ENCODE measurements at places on chromosomes 1 and 21.

DNA sequence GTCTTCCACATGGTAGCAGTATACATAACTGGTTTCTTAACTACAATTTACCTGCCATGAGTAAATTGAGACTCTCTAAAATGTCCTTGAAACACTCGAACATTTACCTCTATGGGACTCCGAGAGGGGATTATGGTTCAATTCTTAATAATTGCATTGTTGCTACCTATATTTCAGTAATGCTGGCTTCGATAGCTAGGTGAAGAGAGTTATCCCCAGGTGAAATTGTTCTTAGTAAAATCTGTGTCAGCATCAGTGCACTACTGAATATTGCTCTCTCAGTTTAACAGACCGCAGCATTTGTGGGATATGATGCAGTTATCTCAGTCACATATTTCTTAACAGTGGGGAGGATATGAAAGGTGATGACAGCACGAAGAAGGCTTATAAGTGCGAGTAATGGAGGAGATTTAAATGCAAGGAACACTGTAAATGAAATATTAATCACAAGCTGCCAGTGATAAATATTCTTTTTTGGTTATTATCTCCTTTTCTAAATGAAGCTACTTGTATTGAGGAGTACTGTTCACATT, 801.9 kb downstream of the BRINP3 start:
- no peak for DNase-seq

GRCh38 chr1:147897029-147897752, 5.4 kb upstream of the GJA8 start:
- no peak for DNase-seq

- DNase-seq = peak; percentile 90
Measured at GRCh38 chr1:176656257-176656995, 193.5 kb downstream of the PAPPA2 start.

DNA sequence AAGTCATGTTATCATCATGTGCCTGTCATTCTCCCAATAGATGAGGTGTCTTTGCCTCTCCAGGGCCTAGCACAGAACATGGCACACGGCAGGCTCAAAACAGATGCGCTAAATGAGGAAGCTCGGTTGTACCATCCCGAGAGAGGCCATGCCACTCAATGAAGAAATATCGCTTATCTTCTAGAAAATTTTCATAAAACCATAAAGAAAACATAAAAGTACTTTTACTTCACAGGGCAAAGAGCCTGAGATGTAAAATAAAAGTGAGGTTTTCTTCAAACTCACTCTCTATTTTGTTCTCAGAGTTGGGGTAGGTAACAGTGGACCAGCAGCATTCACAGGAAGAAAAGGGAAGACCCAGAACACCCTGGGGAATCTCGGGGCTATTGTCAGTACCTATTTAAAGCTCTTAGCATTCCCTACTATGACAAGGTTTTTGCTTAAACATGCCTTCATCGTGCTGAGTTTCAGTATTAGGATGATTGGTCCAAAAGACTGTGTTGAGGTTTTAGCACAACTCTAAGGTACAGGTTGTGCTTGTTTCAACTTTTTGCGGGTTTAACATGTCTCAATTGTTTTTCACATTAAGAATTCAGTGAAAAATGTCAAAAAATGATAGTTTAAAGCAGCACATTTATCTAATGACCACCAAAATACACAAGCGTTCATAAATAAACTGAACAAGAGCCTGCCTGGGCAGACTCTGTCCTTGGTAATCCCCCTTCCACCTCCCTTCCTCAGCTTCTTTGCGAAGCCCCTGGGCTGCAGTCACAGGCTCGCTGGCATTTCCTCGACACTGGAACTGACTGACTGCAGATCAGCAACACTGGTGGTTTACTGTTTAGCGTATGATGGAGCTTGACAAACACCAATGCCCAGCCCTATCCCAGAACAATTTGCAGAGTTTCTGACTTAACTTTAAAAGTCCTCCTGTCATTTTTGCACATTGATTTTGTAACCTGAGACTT, 55.6 kb downstream of the COQ8A start:
- DNase-seq = no peak

DNA sequence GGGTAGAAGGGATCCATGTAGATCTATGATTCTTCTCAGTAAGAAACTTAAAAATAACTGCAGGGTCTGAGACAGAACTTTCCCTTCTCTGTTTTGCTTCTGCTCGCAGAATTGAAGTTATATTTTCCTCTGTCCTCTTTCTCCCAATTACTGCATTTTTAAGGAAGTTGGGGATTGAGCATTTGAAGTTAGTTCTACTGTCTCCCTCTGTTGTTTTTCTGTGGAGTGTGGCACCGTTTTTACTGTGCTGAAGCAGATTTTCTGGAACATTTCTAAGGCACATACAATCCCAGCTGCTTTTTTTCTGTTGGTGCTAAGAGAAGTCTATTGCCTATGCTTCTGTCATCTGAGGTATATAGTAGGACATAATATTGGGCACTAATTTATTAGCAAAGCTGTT, 43.3 kb downstream of the RASAL2 start:
- DNase-seq = no peak

- no peak for DNase-seq
Measured at GRCh38 chr21:38956856-38957571, 151.3 kb downstream of the ETS2 start.

GRCh38 chr1:104459886-104460285, 710.2 kb downstream of the AMY1C start:
- DNase-seq = no peak

DNA sequence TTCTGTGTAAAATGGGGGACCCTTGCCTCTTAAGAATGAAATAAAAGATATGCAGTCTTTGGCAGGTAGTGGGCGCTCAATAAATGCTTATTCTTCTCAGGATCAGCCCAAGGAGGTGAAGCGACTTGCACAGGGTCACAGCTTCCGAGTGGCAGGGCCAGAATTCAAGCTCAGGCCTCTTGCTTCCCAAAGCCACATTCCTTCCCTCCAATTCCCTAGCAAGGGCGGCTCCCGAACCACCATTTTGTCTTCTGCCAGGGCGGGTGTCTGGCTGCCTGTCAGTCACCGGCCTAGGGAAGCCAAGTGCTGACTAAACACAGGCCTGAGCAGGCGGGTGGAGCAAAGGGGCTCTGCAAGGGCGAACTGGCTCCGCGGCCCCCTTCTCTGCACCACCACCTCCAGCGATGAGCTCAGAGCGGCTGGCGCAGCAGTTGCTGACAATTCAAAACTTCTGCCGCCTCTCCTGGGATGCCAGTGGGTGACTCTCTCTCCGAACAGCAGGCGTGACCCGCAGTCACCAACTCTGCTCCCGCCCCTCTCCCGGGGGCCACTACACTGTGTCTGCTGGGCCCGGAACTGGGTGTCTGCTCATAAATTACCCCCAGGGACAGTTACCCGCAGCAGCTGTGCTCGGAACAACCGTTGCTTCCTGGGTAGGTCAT, 10.8 kb downstream of the GPR3 start:
- DNase-seq = peak; percentile 69

DNA sequence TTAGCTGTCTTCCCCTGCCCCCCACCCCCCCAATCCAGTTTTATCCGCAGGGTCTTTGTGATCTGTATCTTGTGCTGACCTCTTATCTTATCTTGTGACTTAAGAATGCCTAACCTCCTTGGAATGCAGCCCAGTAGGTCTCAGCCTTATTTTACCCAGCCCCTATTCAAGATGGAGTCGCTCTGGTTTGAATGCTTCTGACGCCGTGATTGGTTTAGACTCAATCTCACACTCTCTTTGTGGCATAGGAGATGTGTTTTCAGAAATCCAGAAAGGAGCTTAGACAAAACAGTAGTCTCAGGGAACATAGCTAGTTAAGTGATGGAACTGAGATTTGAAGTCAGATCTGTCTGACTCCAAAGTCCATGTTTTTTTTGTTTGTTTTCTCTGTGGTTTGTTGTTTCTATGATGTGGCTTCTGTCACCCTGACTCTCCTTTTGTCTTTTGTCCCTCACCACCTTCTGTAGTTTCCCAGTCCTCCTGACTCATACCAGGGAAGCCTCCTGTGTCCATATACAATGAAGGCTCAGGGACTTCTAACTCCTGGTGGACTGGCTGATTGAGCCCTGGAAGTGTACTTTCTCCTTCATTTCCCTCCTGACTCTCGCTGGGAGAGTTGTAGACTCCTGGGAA, 18.1 kb upstream of the USP24 start:
- no peak for DNase-seq

- no peak for DNase-seq
Measured at GRCh38 chr1:217522277-217522676, 108.6 kb downstream of the GPATCH2 start.

- DNase-seq = no peak
Measured at GRCh38 chr21:45219517-45219916, 68.2 kb downstream of the POFUT2 start.

DNA sequence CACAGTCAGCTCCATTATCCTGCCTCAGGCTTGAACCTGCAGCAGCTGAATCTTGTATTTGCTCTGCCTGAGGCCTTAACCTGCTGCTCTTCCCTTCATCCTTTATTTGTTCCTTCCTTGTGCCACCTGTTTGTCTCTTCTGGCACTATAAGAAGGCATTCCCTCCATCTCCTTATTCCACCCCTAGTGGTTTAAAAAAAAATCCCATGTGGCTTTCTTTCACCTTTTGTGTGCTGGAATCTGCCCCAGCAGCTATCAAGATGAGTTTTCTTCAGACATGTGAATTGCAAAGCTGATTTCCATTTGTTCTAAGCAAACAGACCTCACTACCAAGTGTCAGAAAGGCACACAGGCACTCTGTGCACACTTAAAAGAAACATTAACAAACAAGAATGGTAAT, 294.6 kb downstream of the TTLL7 start:
- no peak for DNase-seq

- DNase-seq = peak; percentile 4
Measured at GRCh38 chr1:39574646-39575045, 1.9 kb downstream of the PABPC4 start.

DNA sequence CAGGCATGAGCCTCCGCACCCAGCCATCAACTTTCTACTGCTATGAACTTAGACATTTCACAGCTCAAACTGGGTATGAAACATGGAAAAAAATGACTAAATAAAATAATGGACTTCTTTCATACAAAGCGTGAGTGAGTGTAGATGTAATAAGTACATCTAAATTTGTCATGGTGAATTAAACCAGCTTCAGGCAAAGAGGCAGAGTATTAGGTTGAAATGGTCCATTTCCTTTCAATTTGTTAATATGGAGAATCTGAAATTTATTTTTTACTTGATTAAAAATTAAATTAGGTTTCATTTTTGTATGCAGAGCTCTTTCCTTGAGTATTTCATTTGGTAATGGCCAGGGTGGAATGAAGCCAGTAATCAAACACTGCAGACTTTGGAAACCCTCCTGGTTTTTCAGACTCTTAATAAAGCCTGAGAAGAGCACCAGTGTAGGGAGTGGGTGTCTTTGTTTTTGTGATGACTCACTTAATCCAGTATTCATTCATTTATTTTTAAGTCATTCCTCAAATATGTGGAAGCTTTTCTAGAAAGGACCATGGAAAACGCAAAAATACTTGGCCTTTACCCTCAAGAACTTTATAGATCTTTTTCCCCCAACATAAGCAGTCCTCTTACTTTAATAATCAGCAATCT, 49.2 kb downstream of the ALG14 start:
- DNase-seq = peak; percentile 94

DNA sequence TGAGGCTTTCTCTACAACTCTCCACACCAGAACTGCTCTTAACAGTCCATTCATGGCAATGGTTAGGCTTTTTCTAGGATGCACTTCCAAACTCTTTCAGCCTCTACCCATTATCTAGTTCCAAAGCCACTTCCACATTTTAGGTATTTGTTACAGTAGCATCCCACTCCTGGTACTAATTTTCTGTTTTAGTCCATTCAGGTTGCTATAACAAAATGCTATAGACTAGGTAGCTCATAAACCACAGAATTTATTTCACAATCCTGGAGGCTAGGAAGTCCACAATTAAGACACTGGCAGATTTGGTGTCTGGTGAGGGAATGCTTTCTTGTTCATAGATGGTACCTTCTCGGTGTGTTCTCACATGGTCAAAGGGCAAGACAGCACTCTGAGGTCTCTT, 17.3 kb upstream of the EPS8L3 start:
- no peak for DNase-seq

- peak; percentile 82 for DNase-seq
Measured at GRCh38 chr1:150364231-150365003, 470 bp downstream of the RPRD2 start.

DNA sequence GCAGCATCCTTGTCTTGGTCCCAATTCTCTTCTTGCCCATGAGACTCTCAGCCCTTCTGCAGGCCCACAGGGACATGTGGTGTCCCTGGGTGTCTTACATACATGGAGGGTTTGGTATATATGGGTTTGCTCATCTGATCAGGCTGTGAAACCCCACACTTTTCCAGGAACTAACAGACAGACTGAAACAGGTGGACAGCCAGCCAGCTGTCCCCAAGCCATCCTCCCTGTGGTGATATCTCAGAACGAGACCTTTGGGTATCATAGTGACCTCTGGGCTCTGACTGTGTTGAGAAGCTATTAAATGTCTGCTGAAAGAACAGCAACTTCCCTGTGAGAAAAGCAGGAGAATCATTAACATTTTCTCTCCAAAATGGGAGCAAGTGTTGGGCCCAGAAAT, 115.5 kb upstream of the PAXBP1 start:
- no peak for DNase-seq

- DNase-seq = no peak
Measured at GRCh38 chr1:30808067-30808662, 50.6 kb upstream of the LAPTM5 start.

DNA sequence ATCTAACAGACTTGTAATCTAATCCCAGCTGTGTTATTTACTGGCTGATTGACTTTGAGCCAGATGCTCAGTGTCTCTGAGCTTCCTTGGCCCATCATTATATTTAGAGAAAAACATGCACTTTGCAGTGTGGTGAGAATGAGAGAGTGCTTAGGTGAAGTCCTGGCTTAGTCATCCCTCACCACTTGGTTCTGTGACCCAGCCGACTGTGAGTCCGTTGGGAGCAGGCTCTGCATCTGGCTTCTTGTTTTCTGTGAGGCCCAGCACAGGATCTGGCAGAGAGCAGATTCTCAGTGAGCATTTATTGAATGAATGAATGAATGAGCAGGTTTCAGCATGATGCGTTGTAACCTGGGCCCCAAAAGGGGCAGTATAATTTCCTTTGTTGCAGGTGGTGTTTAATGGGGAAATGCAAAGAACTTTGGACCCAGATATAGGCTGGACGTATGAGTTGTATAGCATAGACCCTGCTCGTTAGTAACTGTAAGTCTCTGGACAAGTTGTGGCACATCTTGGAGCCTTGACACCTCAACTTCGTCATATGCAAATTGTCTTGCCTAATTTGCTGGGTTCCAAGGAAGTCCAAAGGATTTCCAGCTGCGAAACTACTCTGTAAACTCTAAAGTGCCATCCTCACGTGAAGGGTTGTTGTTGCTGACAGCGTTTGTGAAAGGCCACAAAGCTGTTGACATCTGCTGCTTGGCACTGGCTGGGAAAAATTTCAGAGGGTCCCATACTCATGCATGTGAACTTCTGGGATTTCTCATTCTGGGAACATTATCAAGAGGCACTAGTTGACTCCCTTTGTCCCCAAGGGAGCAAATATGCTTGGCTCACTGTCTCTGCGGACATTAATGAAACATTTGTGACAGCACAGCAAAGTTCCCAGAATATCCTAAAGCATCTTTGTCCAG, 138.8 kb upstream of the USP24 start:
- DNase-seq = no peak

GRCh38 chr1:96073100-96073499, 648.5 kb upstream of the PTBP2 start:
- DNase-seq = no peak

- DNase-seq = no peak
Measured at GRCh38 chr1:30133414-30134055, 589.9 kb downstream of the MATN1 start.

Measured in astrocyte of the spinal cord (primary cell).